Activated naive CD4-positive, alpha-beta T cell (primary cell): ENCODE measurements at places on chromosomes 1 and 21.

- no peak for DNase-seq
Measured at GRCh38 chr1:89635825-89636815, 3.2 kb downstream of the LRRC8C start.

GRCh38 chr1:208235356-208235981 is 8.7 kb downstream of the PLXNA2 start:
- DNase-seq, result no peak

- DNase-seq, result no peak
Measured at GRCh38 chr21:18931237-18931636, 527.7 kb upstream of the TMPRSS15 start.

GRCh38 chr1:223708651-223709268 is 3.6 kb upstream of the CAPN2 start:
- no peak for DNase-seq

- no peak for DNase-seq
Measured at GRCh38 chr1:209911746-209912145, 26.3 kb upstream of the SYT14 start.

- no peak for DNase-seq
Measured at GRCh38 chr1:104878203-104878909, 1128.7 kb downstream of the AMY1C start.

DNA sequence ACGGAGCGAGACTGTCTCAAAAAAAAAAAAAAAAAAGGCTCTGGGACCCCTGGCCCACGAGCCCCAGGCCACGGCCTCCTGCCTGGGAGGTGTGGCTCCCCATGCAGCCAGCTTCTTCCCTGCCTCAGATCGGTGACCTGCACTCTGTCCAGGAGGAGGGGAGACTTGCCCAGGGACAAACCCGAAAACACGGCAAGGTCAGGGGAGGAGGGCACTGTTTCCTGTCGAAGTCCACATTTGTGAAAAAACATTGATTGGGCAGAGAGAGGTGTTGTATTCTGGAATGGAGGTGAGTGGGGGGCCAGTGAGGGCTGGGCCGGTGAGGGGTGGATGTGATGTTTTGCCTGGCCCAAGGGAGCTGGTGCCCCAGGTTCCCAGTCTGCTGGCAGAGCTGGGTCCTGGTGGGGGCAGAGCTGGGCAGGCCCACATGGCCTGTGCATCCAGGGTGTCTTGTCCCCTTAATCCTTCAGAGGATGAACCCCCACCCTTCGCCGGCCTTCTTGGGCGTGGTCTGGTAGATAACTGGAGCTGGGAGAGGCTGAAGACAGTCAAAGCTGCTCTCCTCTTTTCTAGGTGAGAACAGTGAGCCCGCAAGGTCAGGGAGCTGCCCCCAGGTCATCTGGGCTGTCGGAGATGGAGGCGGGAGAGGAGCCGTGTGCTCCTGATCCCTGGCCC is 12.4 kb upstream of the FAAP20 start:
- DNase-seq, result no peak

GRCh38 chr1:65022216-65022615 is 55.9 kb upstream of the JAK1 start:
- no peak for DNase-seq

GRCh38 chr1:185070051-185070450 is 24.7 kb downstream of the RNF2 start:
- DNase-seq, result no peak

DNA sequence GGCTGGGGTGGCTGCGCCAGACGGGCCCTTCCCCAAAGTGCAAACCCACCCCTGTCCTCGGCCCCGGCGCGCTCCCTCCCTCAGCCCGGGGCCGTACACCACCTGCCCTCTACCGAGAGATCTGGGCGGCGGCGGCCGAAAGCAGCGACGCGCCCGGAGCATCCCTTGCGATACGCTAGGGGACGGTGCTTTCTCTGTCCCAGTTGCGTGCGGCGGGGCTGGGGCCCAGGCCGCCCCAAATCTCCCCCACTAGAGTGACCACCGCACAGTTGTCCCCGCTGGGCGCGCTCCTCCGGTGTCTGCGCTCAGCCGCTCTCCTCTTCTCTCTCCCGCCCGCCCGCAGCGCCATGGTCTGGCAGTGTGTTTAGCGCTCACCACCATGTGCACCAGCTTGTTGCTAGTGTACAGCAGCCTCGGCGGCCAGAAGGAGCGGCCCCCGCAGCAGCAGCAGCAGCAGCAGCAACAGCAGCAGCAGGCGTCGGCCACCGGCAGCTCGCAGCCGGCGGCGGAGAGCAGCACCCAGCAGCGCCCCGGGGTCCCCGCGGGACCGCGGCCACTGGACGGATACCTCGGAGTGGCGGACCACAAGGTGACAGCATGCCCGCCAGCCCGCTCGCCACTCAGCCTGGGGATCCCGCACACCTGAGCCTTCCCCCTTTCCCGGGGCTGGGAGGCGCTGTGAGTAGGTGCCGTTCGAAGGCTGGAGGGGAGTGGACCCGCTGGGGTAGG is 1.0 kb downstream of the ST6GALNAC5 start:
- DNase-seq, result no peak

DNA sequence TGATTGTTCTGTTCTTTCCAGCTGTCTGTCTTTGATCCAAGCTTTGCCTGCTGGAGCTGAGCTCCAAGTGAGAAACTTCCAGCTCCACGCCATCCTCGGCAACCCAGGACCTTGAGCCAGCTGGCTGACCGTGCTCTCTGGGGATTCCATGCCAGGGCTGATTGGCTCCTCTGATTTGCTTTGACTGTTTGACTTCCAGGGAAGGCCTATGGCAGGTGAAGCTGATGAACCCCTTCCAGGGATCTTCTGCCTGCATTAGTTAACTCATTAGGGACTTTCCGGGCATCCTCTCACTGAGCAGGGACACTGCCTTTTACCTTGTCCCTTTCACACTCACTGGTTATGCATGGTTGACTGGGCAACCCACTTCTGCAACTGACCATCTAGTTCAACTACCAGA is 406.1 kb downstream of the RPS6KC1 start:
- no peak for DNase-seq

DNA sequence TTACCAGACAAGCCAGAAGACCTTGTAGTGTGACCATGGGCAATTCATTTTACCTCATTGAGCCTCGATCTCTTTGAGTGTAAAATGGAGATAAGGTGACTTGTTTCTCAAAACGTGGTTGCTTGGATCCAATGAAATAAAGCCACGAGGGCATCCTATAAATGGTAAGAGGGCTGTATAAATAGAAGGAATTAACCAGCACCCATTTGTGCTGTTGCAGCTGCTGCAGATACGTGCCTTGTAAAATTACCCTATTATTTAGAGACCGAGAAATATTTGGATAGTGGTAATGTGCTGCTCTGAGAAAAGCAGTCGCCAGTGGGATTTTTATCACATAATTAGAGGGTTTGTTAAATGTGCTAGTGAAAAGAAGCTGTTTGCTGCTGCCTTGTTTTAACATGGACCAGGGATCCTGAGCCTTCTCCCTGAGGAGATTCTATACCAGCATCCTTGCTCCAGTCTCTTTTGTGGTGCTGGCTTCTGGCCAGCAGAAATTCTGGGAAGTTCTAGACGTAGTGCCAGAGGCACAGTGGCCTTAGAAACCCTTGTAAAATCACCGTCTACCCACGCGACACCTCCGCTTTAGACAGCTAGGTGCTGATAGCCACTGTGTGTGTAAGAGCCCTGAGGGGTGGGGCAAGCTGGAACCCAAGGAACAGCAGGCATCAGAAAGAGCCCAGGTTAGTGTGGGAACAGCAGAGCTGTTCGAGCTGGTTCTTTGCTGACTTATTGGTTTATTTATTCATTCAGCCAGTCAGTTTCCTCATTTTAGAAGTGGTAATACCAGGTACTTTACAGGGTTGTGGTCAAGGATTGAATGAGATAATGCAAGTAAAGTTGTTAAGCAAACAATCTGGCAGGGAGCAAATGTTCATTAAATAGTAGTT is 137.5 kb downstream of the NOS1AP start:
- no peak for DNase-seq

GRCh38 chr1:200610846-200611245 is 9.7 kb downstream of the KIF14 start:
- DNase-seq, result no peak

- no peak for DNase-seq
Measured at GRCh38 chr1:225996946-225997545, 2.1 kb downstream of the SDE2 start.

GRCh38 chr21:28993293-28993629 is 584 bp upstream of the LTN1 start:
- DNase-seq, result no peak

DNA sequence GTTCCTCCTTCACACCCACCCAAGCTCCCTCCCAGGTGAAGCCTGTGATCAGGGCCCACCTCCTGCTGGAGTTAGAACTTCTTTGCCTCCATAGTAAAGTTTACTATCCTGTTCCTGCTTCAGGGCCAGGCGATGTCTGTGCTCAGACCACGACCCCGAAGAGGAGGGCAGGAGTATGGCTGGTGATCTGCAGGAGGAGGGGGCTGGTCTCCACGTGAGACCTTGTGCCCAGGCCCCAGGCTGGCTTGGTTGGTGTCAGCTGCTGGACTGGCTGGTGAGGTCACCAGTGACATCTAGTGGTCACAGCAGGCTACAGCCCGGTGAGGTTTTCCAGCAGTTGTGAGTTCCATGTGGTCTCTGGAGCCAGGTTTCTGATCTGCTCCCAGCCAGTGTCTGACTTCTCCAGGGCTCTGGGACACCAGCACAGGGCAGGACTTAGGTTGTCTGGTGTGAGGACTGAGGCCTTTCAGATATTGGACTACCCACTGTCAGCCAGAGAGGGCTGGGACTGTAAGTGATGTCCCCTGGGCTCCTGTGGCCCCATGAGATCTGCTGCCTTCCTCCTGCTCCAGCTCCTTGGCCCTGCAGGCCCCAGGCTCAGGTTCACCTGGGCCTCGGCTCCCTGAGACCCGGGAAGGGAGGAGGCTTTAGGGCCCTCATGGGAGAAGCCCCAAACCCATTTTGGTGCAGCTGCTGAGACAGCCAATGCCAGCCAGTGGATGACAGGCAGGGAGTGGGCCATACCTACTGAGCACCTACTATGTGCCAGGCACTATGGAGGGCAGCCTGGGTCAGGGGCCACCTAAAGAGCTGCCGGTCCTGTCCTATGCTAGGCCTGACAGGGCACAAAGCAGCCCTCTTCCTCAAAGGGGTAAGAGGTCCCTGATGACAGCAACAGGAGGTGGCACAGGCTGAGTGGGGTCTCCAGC is 6.0 kb upstream of the UBL4B start:
- peak; percentile 30 for DNase-seq

DNA sequence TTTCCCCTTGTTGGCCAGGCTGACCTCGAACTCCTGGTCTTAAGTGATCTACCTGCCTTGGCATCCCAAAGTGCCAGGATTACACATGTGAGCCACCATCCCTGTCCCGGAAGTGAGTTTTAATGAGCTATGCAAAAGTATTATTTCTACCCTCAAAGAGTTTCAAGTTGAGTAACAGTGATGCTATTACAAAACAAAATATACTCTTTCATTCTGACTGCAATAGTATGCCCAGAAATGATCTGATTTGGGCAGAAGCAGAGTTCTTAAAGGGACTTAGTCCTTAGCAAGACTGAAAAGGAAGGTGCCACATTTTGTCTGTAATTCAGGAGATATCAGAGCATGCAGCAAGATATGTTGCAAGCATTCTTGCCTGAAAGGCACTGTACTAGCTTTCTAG is 375.4 kb downstream of the NUF2 start:
- no peak for DNase-seq
